Small intestine (tissue), 16 donors: ENCODE measurements at places on chromosomes 3 and 15. TPM values are rescaled to one million over a fixed set of nuclear protein-coding genes. Genes with fewer than 3 reads are reported as not detected.

ADCY5 gene
- 6.8 TPM for polyA plus RNA-seq

SLC51A gene
- 28.1 TPM for polyA plus RNA-seq

OR5K2 gene
- polyA plus RNA-seq, result 0.10 TPM

SEMA5B gene
- 1.9 TPM for polyA plus RNA-seq

MST1 gene
- polyA plus RNA-seq, result 212 TPM

DAZL gene
- 0.01 TPM for polyA plus RNA-seq

TMCO5A gene
- polyA plus RNA-seq, result not detected

LRTM1 gene
- polyA plus RNA-seq, result not detected

SPESP1 gene
- polyA plus RNA-seq, result 1.7 TPM

PLOD2 gene
- polyA plus RNA-seq, result 17.8 TPM

PPARG gene
- polyA plus RNA-seq, result 39.8 TPM

GOLGA6L10 gene
- 5.7 TPM for polyA plus RNA-seq

FGD5 gene
- 5.3 TPM for polyA plus RNA-seq

TRPM7 gene
- 5.7 TPM for polyA plus RNA-seq

GP5 gene
- polyA plus RNA-seq, result not detected

ADIPOQ gene
- polyA plus RNA-seq, result 0.22 TPM

KBTBD13 gene
- polyA plus RNA-seq, result not detected

LRRFIP2 gene
- polyA plus RNA-seq, result 87.2 TPM

NR1I2 gene
- 37.8 TPM for polyA plus RNA-seq

ACKR2 gene
- polyA plus RNA-seq, result 0.81 TPM

LOXL1 gene
- 7.2 TPM for polyA plus RNA-seq

ZNF80 gene
- polyA plus RNA-seq, result not detected

TNFSF10 gene
- polyA plus RNA-seq, result 169 TPM

FOXB1 gene
- 0.01 TPM for polyA plus RNA-seq

LCTL gene
- polyA plus RNA-seq, result 0.24 TPM

PLSCR2 gene
- polyA plus RNA-seq, result not detected

SAMMSON gene
- not detected for polyA plus RNA-seq

LRRN1 gene
- 0.22 TPM for polyA plus RNA-seq

SLC24A1 gene
- polyA plus RNA-seq, result 15.2 TPM

TJP1 gene
- 61.8 TPM for polyA plus RNA-seq

KATNBL1 gene
- 40.3 TPM for polyA plus RNA-seq

GPR15 gene
- 0.30 TPM for polyA plus RNA-seq

CCK gene
- 44.9 TPM for polyA plus RNA-seq

STRA6 gene
- polyA plus RNA-seq, result not detected
